ELF-1 (cell line): ENCODE measurements at places on chromosomes 3 and 15.

GRCh38 chr3:141921316-141921715 lies 44.9 kb downstream of the ATP1B3 start:
- no peak for DNase-seq

DNA sequence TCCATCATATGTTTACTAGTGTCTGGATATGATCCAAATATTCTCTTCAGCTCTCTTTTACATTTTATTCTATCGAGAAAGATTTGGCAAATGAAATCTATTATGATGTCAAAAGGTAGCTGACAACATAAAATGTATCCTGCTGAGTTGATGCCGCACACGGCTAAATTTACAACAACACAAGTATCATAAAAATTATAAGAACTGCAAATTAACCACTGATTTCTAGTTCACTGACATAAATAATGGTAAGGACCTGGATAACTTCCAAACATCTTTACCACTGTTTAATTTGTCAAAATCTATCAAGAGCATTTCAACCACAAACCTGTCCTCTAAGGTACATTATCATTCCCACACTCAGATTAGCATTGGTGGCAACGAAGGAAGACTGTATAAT lies 244.5 kb downstream of the FOXP1 start:
- DNase-seq: no peak

GRCh38 chr3:166752214-166752613 lies 627.9 kb downstream of the ZBBX start:
- DNase-seq: no peak

GRCh38 chr3:38647217-38647970 lies 2.1 kb downstream of the SCN5A start:
- DNase-seq: peak; percentile 1

- DNase-seq: no peak
Observed at GRCh38 chr3:159232966-159233365, 431.1 kb downstream of the MFSD1 start.

GRCh38 chr3:139655909-139656595 lies 21.7 kb downstream of the NMNAT3 start:
- DNase-seq: no peak
